ENCODE measurements at places on chromosomes 7 and 10.

DNA sequence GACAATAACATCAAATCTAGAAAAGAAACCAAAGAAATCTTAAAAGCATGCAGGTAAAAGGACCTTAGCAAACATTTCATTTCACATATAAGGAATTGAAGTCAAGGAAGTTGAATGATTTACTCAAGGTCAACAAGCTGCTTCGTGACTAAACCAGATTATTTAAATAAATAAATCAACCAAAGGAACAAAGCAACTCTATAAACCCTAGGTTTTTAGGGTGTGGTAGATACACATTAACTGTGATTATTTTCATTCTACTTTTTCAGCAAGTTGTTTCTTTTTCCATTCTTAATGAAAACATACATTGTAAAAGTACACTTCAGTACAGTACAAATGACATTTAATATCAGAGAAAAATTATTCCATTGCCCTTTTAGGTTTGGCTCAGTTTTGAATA, 382.0 kb upstream of the STEAP1 start:
- DNase-seq = no peak

DNA sequence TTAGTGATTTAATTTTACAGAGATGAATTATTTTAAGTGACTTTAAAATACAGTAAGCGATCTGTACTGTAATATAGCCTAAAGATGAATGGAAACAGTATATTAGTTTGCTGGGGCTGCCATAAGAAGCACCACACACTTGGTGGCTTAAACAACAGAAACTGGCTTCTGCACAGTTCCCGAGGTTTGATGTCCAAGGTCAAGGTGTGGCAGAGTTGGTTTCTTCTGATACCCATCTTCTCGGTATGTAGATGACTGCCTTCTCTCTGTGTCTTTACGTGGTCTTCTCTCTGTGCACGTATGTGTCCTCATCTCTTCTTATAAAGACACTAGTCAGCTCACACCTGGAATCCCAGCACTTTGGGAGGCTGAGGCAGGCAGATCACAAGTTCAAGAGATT, 64.0 kb upstream of the KMT2E start:
- DNase-seq = no peak

DNA sequence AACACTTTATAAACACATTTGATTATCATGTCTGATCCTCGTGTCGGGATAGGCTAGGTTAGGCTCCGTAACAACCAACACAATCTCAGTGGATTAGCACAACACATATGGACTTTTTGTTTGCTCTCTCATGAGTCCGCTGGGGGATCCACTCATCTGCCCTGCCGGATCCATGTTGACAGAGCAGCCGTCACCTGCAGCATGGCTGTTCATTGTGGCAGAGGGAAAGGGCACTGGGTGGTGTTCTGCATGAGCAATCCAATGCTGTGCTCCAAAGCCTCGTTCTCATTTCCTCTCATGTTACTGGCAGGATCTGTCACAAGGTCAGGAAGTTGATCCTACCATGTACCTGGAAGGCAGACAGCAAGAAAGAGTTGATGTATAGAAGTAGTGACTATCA, 62.5 kb upstream of the RAPGEF5 start:
- DNase-seq = no peak

GRCh38 chr7:83040484-83040883, 122.2 kb downstream of the PCLO start:
- DNase-seq = no peak

- no peak for DNase-seq
Measured at GRCh38 chr7:23607130-23607529, 9.9 kb downstream of the CCDC126 start.

DNA sequence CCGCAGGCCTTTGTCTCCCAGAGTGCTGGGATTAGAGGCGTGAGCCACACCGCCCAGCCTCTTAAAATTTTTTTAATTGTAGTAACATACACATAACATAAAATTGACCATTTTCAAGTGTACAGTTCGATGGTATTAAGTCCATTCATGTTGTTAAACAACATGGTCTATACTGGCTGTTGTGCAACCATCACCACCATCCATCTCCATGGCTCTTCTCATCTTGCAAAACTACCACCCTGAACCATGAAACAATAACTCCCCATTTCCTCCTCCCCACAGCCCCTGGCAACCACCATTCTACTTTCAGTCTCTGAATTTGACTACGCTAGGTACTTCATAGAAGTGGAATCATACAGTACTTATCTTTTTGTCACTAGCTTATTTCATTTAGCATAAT, 7.9 kb upstream of the ZFYVE27 start:
- DNase-seq = no peak

DNA sequence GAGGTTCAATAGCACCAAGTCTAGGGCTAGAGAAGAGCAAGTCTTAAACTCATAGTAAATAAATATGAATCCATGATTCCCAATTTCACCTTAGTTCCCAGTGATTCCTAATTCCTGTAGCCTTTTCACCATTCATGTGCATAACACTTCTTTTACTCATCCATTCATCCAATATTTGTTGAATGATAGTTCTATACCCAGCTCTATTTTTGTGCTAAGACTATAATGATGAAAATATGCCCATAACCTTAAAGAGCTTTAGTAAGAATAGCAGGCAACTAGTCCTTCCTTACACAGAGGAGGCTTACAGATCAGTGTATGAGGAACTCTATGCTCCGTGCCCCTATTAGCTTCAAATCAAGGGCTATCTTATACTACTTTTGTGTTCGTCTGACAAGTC, 280.2 kb upstream of the CHRM2 start:
- no peak for DNase-seq

- no peak for DNase-seq
Measured at GRCh38 chr10:4638099-4638498, 187.9 kb upstream of the AKR1E2 start.

DNA sequence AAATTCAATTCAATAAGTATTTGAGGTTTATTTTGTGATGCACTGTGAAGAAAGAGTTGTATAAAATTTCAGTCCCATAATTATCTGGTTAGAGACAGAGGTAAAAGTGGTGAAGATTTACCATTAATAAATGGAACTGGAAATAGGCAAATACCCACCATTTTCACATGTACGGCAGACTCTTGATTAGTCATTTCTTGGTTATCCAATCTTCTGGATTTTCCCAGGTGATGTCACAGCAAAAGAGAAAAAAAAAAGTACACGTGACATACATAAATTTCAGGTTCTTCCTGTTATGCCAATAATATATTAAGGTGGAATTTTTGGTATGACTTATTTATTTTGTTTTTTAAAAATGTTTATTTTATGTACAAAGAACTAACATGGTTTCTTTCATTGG, 26.8 kb downstream of the NT5C3A start:
- DNase-seq = no peak

- DNase-seq = no peak
Measured at GRCh38 chr7:50646069-50646468, 80.9 kb upstream of the DDC start.

DNA sequence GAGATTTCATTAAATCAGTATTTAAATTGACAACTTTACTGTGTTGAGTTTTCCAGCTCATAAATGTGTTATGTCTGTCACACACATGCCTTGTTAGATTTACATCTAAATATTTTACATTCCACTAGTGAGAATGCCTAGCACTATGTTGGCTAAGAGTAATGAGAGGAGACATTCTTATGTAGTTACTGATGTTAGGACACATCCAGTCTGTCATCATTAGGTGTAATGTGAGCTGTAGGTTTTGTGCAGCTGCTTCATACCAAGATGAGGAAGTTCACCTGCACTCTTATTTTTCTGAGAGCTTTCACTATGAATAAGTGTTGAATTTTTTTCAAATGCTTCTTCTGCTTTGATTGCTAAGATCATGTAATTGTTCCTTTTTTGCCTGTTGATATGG, 218.0 kb upstream of the IGFBP3 start:
- no peak for DNase-seq

DNA sequence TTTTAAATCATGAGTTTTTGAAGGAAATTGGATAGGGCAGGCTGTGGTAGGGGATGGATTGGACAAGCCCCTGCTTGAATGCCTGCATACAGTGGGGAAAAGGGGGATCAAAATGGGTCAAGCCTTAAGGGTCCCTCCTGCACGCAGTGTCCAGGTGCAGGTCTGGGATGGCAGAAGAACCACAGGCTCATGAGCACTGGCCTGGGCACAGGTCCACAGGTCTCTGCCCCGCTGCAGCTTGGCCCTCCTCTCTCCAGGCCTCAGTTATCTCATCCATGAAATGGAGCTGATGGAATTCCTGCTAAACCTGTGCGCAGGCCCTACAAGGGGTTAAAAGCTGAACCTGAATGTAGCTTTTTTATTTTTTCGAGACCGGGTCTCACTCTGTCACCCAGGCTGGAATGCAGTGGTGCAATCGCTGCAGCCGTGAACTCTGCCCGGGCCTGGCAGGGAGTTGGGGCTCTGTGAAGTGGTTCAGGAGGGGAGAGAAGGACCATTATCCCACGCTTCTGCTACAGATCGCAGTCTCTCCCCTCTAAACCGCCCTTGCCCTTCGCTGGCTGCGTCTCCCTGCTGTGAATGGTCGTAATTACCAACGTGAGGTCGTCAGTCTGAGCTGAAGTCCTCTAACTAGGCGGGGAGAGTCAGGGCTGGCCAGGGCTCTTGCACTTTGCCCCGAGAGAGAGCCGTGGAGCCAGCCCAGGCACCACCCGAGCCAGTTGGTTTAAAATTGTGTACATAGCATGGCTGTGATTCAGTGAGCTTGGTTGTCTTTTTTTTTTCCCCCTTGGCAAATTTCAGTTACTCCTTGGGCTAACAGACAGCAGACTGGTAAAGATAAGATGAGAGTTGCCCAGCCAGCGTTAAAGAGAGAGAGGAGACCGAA, 77.5 kb upstream of the GTF2I start:
- no peak for DNase-seq

GRCh38 chr10:123663522-123663921, 2.6 kb upstream of the GPR26 start:
- DNase-seq = no peak

DNA sequence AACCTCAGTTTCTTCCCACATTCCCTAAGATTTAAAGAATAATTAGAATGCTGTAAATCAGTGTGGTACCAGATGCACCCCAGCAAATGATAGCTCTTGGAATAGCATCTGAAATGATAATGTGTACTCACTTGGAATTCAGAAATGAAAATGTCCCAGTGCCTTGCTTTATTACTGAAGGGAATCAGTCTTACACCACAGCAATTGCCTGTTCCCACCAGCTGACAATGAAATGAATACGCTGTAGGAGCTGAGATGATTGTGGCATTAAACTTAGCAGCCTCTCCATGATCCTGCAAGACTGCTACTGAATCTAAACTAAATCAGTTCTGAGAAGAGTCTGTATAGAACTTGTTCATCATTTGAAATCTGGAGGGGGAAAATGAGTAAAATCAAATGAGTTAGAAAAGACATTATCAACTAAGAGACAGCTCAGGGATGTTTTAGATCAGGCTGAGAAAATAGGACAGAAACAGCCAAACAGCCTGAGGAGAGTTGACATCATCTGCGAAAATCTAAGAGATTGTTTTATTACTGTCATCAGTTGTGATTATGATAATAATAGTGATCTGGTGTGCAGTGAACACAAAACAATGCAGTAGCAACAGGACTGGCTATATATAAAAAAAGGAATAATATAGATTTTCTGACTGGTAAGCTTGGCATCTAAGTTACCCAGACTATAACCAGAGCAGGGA, 108.6 kb upstream of the SLC13A1 start:
- no peak for DNase-seq

- no peak for DNase-seq
Measured at GRCh38 chr7:94525923-94526322, 16.3 kb downstream of the CASD1 start.

- no peak for DNase-seq
Measured at GRCh38 chr7:92730808-92731207, 105.6 kb downstream of the CDK6 start.

GRCh38 chr10:91077549-91078071, 142.9 kb upstream of the PCGF5 start:
- no peak for DNase-seq

- DNase-seq = no peak
Measured at GRCh38 chr10:9052767-9053166, 998.3 kb downstream of the GATA3 start.

GRCh38 chr7:44182827-44183226, 6.4 kb downstream of the GCK start:
- DNase-seq = no peak

GRCh38 chr10:11908991-11909390, 85.8 kb downstream of the PROSER2 start:
- no peak for DNase-seq

- DNase-seq = peak; percentile 44
Measured at GRCh38 chr10:131725581-131726069, 175.2 kb upstream of the PPP2R2D start.

GRCh38 chr7:70303780-70304179, 705.5 kb downstream of the AUTS2 start:
- no peak for DNase-seq

GRCh38 chr7:23965296-23965695, 255.3 kb downstream of the STK31 start:
- DNase-seq = no peak

- DNase-seq = no peak
Measured at GRCh38 chr7:70782796-70783195, 349.1 kb upstream of the GALNT17 start.

- DNase-seq = no peak
Measured at GRCh38 chr10:34101001-34101400, 714.1 kb downstream of the PARD3 start.

DNA sequence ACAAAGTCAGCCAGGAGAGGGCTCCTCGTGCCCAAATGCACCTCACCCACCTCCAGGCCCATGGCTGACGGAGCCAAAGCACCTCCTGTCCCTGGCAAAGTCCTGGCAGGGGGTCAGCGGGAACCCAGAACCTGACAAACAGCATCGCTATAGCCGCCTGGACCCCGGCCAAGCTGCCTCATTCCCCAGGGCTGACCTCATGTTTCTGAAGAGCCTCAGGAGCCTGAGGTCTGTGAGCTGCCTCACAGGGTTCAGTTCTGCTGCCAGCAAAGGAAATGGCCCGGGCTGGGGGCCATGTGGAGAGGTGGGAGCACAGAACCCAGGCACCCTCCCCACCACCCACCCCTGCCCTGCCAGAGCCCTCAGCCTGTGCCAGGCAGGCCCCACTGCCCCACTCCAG, 4.2 kb upstream of the NANOS1 start:
- DNase-seq = no peak

DNA sequence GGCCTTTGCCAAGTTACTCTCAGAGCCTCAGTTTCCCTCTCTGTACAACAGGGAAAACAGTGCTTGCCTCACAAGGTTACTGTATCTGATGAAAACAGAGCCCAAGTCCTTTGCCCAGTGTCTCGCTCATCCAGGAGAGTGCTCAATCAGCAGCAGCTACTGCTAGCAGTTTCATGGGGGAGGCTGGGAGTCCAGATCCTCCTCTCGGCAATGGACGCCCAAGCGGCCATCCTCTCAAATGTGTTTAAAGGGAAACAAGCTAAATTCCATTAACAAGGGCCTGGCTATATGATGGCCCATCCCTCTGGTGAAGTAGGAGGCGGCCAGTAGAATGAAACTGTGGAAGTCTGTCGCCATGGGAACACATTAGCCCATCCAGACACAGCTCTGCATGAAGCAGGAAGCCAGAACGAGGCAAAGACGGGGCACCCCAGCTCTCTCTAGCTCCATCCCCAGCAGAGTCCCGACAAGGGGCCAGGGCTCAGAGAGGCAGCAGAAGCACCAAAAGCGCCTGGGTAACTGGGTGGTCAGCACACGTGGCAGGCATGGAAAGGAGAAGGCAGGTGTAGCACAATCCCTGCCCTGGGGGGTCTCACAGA, 35.2 kb downstream of the FAM53B start:
- DNase-seq = no peak
